ENCODE measurements at places on chromosomes 4 and X.

GRCh38 chr4:127922226-127922625 is 41.5 kb downstream of the PLK4 start:
- DNase-seq, result no peak

DNA sequence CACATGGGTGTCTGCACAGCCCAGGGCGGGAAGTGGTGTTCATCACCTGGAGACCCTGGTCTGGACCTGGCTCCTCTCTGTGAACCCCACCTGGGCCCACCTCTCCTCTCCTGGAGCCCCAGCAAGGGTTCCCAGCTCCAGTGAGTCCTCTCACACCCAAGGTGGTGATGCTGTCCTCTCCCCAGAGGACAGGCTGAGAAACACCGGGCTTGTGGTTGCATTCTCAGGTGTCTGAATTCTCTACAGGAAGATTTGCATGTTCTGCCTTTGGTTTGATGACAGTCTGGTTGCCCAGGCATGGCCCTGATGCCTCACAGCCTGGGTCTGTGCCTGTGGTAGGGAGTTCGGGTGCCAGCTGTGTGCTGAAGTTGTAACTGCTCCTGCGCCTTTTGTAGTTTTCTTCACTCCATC is 3.8 kb downstream of the MAEA start:
- no peak for DNase-seq

DNA sequence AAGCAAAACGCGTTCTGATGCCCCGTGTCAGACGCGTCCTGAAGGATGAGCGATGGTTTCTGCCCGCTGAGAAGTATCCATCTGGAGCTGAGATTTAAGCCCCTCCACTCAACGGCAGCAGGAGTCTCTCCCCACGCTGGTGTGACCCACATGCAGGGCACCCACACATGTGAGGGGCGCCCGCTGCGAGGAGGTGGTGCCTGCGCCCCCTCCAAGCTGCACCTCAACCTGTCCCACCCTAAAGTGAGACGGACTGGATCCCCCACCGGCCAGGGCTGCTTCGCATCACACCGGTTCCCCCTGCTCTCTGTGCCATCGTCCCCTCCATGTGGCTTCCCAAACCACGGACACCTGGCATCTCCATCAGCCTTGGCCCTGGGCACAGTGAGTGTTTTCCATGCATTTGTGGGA is 4.5 kb upstream of the PDE6B start:
- DNase-seq, result no peak

GRCh38 chr4:175469514-175469913 is 342.6 kb downstream of the GPM6A start:
- DNase-seq, result peak; percentile 73

- no peak for DNase-seq
Measured at GRCh38 chrX:154727418-154727817, 23.5 kb downstream of the GAB3 start.

DNA sequence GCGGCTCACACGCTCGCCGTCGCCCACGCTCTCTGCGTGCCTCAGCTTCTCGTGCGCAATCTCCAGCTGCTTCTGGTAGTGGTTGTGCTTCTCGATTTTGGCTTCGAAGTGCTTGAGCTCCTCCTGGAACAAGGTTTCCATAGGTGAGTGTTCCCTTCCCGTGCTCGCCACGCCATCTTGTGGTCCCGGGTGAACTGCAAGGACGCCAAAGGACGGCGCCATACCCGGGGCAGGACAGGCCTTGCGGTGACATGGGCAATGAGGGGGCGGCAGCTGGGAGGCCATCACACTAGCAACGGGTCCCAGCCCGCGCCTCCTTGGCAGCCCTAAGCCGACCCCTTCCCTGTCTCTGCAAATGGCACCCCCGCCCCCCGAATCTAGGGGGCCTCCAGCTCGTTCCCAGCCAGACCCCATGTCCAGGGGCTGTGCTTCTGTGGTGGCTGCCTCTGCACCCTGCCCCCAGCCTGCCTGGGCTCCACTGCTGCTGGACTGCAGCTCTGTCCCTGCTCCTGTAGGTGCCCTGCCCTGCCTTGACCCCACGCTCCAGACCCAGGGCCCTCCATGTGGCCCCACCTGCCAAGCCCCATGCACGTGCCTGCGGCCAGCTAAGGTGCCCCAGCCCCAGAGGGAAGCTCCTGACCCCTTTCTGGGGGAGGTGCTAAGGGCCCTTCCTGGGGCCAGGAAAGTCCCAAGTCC is 17.3 kb downstream of the LRPAP1 start:
- DNase-seq, result no peak

GRCh38 chrX:150475461-150475860 is 93.0 kb upstream of the MTM1 start:
- no peak for DNase-seq
